Activated T-helper 1 cell treated with anti-CD3 and anti-CD28 coated beads, Interleukin-2, amount 50 U/mL, for 16 hours (primary cell): ENCODE measurements at places on chromosomes 3 and 15.

GRCh38 chr15:100235030-100235617 lies 106.7 kb downstream of the ADAMTS17 start:
- no peak for DNase-seq

DNA sequence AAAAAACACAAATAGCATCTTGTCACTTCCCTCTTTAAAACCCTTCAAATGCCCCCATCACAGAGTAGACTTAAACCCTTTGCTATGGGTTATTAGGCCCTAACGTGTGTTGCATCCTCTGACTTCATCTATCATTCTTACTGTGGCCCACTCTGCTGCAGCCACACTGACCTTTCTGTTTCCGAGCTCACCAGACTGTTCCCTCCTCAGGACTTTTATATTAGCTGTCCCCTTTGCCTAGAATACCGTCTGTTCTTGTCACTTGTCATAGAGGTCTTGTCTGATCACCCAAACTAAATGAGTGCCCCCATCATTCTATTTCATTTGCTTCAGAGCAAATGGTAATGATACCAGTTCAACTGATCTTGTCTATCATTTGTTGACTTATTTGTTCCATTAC lies 877 bp upstream of the FEM1B start:
- DNase-seq: no peak

- no peak for DNase-seq
Observed at GRCh38 chr3:13278783-13279531, 141.2 kb downstream of the NUP210 start.

GRCh38 chr3:32866533-32866932 lies 48.7 kb downstream of the TRIM71 start:
- DNase-seq: no peak

- DNase-seq: no peak
Observed at GRCh38 chr3:159244933-159245332, 443.1 kb downstream of the MFSD1 start.

- no peak for DNase-seq
Observed at GRCh38 chr3:115834068-115834467, 210.8 kb downstream of the GAP43 start.

GRCh38 chr3:122533931-122534334 lies 19.2 kb upstream of the KPNA1 start:
- peak; percentile 4 for DNase-seq

DNA sequence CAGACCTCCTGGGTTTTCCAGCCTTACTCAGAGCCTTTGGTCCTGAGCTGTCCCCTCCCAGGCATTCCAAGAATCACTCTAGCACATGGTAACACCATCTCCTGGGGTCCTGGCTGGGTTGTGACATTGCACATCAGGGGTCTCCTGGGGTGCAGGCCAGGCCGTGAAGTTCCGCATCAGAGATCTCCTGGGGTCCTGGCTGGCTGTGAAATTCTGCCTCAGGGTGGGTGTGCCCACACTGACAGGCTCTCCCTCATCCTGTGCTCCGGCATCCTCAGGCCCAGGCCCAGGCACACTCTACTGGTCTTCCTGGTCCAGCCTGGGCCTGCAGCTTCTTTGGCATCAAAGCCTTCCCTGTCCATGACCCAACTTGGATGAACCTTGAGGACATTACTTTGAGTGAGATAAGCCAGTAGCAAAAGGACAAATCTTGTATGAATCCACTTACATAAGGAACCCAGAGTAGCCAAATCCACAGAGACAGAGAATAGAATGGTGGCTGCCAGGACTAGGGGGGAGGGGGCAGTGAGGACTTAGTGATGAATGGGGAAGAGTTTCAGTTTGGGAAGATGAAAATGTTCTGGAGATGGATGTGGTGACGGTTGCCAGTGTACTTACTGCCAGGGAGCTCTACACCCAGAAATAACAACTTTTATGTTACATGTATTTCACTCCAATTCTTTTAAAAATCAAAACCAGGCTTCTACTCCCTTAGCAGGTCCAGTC lies 49.1 kb upstream of the KLF13 start:
- no peak for DNase-seq

- DNase-seq: no peak
Observed at GRCh38 chr3:72262736-72263135, 477.8 kb upstream of the PROK2 start.

DNA sequence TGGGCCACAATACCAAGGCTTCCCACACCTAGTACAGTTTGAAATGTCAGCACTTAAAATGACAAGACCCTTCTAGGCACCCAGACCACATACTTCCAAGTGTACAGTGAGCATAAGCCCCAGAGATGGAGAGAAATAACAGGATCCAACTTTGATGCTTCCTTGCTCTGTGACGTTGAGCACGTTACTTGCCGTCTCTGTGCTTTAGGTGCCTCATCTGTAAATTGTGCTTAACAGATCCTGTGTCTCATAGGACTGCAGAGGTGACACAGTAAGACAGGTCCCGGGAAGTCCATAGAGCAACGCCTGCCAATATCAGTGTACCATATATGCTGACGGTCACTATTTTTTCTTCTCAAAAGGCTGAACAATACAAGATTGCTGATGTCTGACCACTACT lies 59.1 kb downstream of the LRIG1 start:
- DNase-seq: no peak

GRCh38 chr15:29631076-29632070 lies 190.9 kb downstream of the TJP1 start:
- no peak for DNase-seq

DNA sequence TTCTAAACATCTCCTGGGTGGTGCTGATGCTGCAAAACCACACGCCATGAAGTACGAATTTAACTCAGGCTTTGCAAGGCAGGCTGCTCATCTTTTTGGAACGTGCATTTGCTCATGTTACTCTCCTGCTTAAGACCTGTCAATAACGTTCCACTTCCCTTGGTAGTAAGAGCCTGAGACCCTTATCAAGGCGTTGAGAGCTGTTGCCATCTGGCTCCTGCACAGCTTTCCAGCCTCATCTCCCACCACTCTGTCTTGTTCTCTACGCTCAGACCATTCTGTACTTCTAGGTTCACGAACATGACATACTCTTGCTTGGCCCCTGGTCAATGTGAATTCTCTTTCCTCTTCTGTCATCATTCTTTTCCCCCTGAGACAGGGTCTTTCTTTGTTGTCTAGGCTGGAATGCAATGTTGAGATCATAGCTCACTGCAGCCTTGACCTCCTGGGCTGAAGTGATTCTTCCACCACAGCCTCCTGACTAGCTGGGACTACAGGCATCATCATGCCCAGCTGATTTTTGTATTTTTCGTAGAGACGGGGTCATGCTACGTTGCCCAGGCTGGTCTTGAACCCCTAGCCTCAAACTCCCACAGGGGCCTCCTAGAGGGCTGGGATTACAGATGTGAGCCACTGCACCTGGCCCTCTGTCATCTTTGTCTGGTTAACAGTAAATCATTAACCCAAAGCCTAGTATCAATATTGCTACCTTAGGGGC lies 202.8 kb downstream of the CADPS start:
- no peak for DNase-seq

DNA sequence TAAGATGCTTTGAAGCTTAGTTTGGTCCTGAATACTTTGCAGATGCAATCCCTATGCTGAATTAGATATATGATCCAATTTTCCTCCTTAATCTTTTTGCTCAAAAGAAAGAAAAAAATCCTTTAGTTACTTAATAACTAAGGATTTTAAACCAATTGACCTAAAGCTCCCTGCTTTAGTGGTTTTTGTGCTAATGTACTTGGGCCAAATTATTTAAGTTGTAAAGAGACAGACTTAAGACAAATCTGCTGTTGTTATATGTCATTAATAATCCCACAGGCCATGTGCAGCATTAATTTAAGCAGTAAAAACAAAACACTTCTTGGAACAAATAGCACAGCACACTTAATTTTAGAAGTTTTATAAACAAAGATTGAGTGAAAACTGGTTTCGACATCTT lies 776.1 kb upstream of the SEMA6D start:
- DNase-seq: no peak

DNA sequence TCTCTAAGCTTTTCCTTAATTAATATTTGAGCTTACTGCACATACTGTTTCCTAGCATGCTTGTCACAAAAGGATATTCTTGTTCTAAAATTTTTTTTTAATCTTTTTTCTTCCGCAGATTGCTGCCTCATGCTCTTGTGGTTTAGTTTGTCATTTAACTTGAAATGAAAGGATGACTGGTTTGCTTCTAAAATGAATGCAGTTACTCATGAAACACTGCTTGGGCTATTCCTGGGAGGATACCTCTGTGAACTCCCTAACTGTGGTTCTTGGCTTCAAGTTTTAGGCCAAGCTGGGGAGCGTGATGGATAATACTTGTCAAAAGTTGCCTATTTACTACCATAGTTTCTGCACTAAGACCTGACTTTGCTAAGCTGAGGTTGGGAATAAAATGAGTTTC lies 64.0 kb downstream of the USP13 start:
- DNase-seq: no peak

DNA sequence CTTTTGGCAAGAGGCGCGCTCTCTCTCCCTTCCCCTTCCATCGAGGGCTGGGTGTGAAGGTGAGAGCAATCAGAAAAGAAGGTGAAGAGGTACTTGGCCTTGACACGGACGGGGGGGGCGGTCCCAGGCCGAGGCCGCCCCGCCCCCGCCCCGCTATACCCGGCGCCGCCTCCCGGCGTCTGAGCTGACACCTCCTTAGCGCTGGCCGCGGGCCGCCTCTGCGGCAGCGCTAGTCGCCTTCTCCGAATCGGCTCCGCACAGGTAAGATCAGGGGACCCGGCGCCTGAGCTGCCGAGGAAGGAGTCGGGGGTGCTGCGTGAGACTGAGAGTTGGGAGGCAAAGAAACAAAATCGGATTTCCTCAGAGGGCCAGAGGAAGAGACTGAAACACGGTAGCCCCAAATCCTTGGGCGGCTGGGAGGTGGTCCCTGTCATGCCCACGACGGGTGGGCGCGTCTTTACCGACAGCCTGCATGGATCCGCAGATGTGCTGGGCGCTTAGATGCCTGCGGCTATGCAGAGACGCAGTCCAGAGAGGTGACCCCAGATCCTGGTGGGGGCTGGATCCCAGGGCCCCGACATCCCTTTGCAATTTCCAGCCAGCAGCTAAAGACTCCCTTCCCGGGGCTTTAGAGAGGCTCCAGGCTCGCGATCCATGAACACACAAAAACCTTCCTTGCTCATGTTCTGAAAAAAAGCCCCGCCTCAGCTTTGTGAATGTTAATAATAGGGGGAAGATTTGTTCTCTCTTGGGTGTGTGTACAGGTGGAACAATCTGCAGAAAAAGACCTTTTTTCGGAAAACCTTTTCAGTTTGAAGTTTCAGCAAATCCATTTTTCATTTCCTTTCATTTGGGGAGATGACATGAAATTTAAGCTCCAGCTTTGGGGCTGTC lies at the start of gene ENTPD3:
Gene ENTPD3, plus strand, starts transcription at position 184 of the 894 bp plus-strand sequence. CDS start 874 bp downstream, outside the sequence.
- DNase-seq: peak; percentile 6

DNA sequence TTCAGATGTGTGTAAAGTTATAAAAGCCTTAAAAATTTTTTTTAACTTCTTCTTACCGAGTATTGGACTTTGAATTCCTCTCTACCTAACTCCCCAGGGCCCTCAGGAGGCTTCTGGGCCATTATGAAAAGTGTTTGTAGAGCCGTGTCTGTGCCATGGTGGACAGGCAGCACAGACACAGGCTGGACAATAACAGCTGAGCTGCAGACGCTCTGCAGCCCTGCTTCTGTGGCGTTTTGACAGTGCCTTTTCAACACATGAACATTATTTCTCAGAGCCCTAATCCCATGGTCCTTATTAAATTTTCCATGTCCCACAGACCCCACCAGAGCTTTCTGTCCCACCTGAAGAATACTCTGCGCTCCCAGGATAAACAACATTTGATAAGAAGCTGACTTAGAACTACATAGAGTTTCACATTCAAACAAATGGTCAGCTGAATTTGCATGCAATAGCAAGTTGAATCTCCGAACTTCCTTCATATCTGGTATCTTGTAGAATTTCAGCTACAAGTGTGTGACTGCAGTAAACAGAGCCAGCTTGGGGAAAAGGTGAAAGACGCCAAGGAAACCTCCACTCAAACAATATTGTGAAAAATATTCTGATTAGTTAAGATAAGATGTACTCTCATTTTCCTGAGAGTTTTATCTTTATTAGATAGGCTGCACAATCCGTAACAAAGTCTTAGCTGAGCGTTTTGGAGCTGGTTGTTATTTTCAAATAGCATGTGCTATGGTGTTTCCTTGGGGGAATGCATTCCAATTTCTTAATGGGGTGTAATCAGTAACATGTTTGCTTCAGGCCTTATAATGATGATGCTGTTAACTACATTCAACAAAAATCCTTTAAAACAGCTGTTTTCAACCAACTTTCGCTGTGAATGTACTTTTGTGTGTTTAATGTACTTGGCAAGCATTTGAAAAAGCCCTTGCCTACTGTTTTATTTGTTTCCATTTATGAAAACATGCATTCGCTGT lies 378.2 kb downstream of the MECOM start:
- no peak for DNase-seq

DNA sequence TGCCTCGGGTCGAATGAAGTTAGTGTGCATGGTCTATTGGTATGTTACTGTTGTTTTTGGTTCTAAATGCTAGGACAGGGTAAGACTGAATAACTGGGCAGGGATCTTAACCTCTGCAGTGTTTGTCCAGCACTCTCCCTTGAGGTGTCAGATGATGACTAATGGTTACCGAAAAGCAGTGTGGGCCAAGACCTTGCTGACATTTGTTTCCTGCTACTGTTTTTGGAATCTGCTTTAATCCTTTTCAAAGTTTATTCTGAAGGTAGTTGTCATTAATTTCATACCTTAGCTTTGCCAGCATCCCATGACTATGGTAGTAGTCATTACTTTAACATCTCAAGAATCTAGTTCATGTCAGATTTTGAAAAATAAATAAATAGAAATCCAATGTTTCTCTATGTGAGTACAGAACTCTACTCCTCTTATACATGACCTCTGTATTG lies 117.0 kb downstream of the P3H2 start:
- no peak for DNase-seq

DNA sequence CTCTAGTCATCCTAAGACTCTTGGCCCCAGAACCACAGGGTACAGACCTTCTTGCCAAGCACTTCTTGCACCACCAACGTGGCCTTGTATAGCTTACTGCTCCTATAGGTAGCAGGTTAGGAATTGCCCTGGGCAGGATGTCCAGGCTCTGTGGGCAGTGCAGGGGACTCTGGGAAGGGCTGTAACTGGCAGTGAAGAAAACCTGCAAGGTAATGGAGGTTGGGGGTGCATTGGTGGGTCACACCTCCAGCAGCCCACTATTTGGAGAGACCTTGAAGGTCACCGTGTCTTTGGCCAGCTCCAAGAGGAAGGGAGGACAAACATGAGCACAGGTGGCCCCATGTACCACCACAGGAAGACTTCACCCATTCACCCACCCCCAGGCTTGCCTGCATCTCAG lies 21.3 kb upstream of the XYLB start:
- DNase-seq: no peak

GRCh38 chr3:194101592-194102432 lies 34.1 kb upstream of the HES1 start:
- no peak for DNase-seq

- DNase-seq: no peak
Observed at GRCh38 chr3:153744889-153745288, 376.3 kb upstream of the ARHGEF26 start.

- DNase-seq: no peak
Observed at GRCh38 chr3:52259035-52259434, 13.5 kb downstream of the PPM1M start.

DNA sequence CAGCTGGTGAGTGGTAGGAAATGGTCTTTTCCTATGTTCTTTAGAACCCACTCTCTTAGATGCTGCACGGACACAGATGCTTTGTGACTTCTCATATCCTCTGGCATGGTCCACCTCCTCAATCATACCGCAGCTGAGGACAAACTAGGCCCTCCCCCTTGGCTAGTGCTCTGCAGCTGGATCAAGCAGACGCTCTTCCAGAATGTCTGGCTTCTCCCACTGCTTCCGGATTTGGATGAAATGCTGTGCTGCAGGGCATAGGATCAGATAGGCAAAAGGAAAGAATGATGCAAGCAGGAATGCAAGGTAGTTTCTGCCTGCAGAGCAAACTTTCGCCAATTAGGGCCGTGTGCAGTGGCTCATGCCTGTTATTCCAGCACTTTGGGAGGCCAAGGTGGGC lies 75.7 kb upstream of the SLC4A7 start:
- no peak for DNase-seq
